ENCODE measurements at places on chromosomes 3 and 15. TPM values are rescaled to one million over a fixed set of nuclear protein-coding genes. Genes with fewer than 3 reads are reported as not detected.

GRCh38 chr15:41465822-41466421 lies 27.8 kb upstream of the ITPKA start:
- no peak for DNase-seq

DNA sequence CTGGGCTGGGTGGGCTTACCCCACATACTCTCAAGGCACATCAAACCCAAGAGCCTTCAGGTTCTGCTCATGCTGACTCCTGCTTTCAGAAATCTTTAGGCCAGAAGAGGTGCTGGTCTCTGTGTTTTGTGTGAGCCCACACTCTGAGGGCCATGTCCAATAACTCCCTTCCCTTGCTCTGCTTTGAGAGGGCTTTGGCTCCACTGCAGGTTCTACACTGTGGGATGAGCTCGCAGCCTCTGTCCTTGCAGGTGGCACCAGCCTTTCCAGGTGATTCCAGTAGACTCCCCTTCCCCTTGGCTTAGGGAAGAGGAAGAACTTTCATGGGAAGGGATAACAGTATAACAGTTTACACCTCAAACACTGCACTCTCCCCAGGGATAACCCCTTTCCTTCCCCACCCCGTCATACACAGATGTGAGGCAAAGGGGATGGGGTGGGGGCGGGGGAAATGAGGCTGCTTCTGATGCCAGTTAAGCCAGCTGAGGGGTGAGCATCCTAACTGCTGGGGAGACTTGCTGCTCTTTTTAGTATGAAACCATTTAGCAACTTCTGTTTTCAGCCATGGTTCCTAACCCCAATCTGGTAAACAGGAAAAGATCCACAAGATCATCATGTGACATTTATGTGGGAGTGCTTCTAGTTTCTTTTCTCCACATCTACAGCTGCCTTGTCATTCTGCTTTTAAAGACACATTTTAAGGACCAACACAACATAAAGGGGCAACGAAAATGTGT lies 262.4 kb downstream of the SLC9A9 start:
- DNase-seq: no peak

TNFSF10 gene
- 0.36 TPM for total RNA-seq

DNA sequence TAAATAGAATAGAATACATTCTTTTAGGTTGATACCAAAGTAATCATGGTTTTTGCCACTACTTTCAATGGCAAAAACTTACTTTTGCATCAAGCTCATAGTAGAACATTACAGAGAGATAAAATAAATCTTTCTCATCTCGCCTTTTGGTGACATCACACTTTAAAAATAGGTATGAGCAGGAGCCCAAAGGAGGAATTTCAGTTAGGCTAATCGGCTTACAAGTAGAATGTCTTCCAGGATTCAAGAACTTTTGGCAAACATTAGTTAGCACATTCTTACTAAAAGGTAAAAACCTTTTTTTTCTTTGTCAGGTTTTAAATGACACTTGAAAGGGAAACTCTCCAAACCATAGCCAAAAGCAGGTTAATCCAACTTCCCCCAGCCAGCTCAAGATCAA lies 59.7 kb upstream of the CMSS1 start:
- DNase-seq: no peak

GRCh38 chr3:13223574-13224237 lies 150.5 kb upstream of the IQSEC1 start:
- no peak for DNase-seq

DLL4 gene
- 6.2 TPM for total RNA-seq
